ENCODE measurements at places on chromosomes 4 and X.

GRCh38 chrX:38124000-38124399 lies 96.7 kb downstream of the SRPX start:
- DNase-seq = no peak

GRCh38 chr4:164442180-164442579 lies 311.8 kb upstream of the SMIM31 start:
- no peak for DNase-seq

- no peak for DNase-seq
Observed at GRCh38 chr4:85953651-85954018, 406.2 kb downstream of the MAPK10 start.

- DNase-seq = no peak
Observed at GRCh38 chrX:96715481-96715880, 30.8 kb downstream of the DIAPH2 start.

GRCh38 chr4:186294160-186294559 lies 28.2 kb downstream of the F11 start:
- DNase-seq = no peak

Data from small intestine (tissue), 16 donors.